ENCODE measurements at places on chromosomes 4 and X. TPM values are rescaled to one million over a fixed set of nuclear protein-coding genes. Genes with fewer than 3 reads are reported as not detected.

POU3F4 gene
- not detected for total RNA-seq

PASD1 gene
- not detected for total RNA-seq

NDST4 gene
- total RNA-seq: not detected

ZNF711 gene
- total RNA-seq: 1.9 TPM

C4orf46 gene
- 1.0 TPM for total RNA-seq

SLC9B2 gene
- 1.2 TPM for total RNA-seq

DNA sequence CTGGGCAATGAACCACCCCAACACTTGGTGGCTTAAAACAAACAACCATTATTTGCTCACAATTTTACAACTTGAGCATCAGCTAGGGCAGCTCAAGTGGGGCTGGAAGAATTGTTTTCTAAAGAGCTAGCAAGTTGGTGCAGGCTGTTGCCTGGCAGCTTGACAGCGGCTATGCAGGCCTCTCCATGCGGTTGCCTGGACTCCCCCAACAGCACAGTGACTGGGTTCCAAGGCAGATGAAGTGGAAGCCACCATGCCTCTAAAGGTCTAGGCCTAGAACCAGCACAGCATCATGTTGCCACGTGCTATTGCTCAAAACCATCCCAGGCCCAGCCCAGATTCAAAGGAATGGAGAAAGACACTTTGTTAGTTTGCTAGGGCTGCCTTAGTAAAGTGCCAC, 114.8 kb downstream of the BCOR start:
- no peaks in the 10 kb centered on the region for H3K4me1 ChIP-seq
- H3K27ac ChIP-seq: no peak overlapping the region
- no peak overlapping the region for H3K4me3 ChIP-seq
- no peak for DNase-seq
- no peaks in the 10 kb centered on the region for H3K27me3 ChIP-seq
- no peaks in the 10 kb centered on the region for H3K36me3 ChIP-seq

DNA sequence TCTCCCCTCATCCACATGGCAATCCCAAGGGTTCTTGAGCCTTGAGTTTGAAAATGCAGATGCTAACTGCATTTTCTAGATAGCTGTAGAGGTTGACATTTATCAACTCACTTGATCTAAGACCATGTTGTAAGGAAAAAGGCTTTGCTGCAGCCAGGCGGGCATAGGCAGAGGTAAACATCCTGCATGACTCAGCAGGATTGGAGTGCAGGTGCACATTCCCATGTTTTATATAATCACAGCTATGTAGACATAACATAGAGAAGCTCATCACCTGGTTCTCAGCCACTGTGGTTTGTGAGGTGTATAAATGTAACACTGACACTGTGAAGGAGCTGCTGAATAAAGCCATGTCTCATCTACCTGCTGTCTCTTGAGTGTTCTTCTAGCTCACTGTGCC, 62.3 kb upstream of the PDE5A start:
- H3K4me3 ChIP-seq: no peak overlapping the region
- H3K4me1 ChIP-seq: no peaks in the 10 kb centered on the region
- no peak overlapping the region for H3K27ac ChIP-seq
- no peaks in the 10 kb centered on the region for H3K36me3 ChIP-seq

DNA sequence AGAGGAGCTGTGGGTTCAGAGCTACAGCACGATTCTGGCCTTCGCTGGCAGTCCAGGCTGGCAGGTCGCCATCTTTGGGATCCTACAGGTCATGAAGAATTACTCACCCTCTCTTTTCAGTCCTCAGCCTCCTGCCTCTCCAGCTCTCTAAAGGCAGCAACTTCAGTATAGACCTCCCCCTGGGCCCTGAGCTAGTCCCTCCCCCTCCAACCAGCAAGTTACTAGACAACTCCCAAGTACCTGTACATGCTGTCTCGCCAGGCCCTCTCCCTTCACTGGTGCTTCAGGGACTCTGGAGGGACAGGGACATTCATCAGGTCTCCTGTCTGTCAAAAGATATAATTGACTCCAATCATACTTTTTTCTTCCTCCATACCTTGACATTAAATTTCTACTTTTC, at the start of gene GPR119:
TSS of gene GPR119 (minus strand) at position 155 of the 400 bp plus-strand sequence. CDS start 227 bp downstream, outside the sequence.
- DNase-seq: no peak
- H3K27me3 ChIP-seq: peaks cover 13% of the 10 kb centered on the region
- H3K4me3 ChIP-seq: no peak within 1 kb of the TSS
- no peak within 1 kb of the TSS for H3K27ac ChIP-seq

GRCh38 chr4:131721883-131722282, 1427.2 kb upstream of the PCDH10 start:
- no peaks in the 10 kb centered on the region for H3K36me3 ChIP-seq
- DNase-seq: no peak
- H3K4me1 ChIP-seq: no peaks in the 10 kb centered on the region
- no peak overlapping the region for H3K4me3 ChIP-seq

- no peak overlapping the region for H3K27ac ChIP-seq
- no peak overlapping the region for H3K4me3 ChIP-seq
- no peaks in the 10 kb centered on the region for H3K27me3 ChIP-seq
Observed at GRCh38 chr4:36133086-36133485, 111.2 kb downstream of the ARAP2 start.

DNA sequence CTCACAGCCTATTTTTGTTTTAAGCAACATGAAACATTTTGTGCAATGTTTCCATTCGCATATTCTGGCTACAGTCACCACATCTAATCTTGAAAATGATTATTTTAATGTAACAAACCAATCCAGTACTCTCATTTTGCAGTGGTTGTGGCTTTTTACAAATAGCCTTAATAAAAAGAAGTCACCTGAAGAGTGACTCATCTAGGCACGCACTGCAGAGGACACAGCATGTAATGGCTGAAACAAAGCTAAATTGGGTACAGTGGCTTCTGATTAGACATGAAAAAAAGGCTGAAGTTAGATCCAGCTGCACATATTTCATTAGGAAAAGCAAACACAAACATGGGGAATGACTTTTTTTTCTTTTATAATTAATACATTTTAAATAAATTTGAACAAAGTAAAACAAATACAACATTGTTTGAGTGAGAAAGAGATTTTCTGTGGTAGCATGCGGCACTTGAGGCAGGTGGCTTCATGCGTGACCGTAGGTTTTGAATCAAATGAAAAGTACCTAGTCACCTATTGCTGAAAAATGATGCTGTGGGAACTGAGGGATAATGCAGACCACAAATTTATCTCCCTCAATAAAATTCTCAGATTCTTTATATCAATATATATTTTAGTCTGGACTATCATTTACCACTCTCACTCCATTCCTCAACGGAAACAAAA, 240.8 kb upstream of the DDX53 start:
- H3K4me1 ChIP-seq: no peaks in the 10 kb centered on the region
- no peaks in the 10 kb centered on the region for H3K36me3 ChIP-seq
- DNase-seq: no peak

- H3K4me1 ChIP-seq: no peaks in the 10 kb centered on the region
- no peak for DNase-seq
- H3K36me3 ChIP-seq: no peaks in the 10 kb centered on the region
- no peak overlapping the region for H3K27ac ChIP-seq
Observed at GRCh38 chrX:106246511-106246910, 78.4 kb downstream of the PWWP3B start.

DNA sequence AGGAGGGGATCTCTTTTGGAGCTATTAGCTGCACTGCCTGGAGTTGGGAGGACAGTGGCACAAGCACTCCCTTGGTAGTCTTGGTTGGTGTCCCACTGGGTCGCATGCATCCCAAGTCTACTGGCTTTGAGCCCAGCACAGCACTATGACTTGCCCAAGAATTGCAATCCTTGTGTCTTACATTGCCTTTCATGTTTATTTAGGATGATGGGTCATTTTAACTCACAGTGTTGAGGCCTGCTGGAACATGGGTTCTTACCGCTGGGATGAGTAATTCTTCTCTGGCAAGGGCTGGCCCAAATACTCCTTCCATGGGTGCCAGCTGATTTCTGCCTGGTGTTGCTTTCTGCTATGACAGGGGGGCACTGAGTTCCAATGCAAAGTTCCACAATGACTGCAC, 185.5 kb downstream of the TEX13C start:
- H3K27ac ChIP-seq: no peak overlapping the region
- no peaks in the 10 kb centered on the region for H3K27me3 ChIP-seq
- no peak overlapping the region for H3K4me3 ChIP-seq
- no peaks in the 10 kb centered on the region for H3K36me3 ChIP-seq

DNA sequence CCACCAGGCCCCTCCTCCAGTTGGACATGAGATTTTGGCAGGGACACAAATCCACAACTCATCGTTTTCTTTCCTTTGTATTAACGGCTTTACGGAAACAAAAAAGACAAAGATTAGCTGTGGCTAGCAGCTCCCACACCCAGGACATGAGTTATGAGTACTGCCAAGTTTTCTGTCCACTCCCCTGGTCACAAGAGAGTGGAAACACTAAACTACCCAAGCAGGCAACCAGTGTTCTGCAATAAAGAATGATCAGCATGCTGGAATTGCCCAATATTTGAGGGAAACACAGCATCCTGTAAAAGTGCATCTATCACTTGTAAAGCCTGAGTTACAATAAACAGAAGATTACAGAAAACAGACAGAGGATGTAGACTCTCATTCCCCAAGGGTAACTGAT, 358.4 kb downstream of the NLGN4X start:
- H3K27ac ChIP-seq: no peak overlapping the region
- H3K4me3 ChIP-seq: no peak overlapping the region
- H3K4me1 ChIP-seq: no peaks in the 10 kb centered on the region
- H3K36me3 ChIP-seq: no peaks in the 10 kb centered on the region

GRCh38 chrX:34849371-34849770, 93.2 kb upstream of the FAM47B start:
- H3K27ac ChIP-seq: no peak overlapping the region
- no peak for DNase-seq
- no peak overlapping the region for H3K4me3 ChIP-seq
- no peaks in the 10 kb centered on the region for H3K36me3 ChIP-seq
- no peaks in the 10 kb centered on the region for H3K27me3 ChIP-seq

GRCh38 chr4:17494258-17495190, 17.4 kb downstream of the QDPR start:
- DNase-seq: no peak
- no peaks in the 10 kb centered on the region for H3K27me3 ChIP-seq
- H3K27ac ChIP-seq: no peak overlapping the region

- no peak for DNase-seq
- H3K27ac ChIP-seq: no peak overlapping the region
- no peaks in the 10 kb centered on the region for H3K4me1 ChIP-seq
- H3K36me3 ChIP-seq: no peaks in the 10 kb centered on the region
- no peaks in the 10 kb centered on the region for H3K27me3 ChIP-seq
Observed at GRCh38 chr4:100545427-100545826, 27.6 kb upstream of the EMCN start.

DNA sequence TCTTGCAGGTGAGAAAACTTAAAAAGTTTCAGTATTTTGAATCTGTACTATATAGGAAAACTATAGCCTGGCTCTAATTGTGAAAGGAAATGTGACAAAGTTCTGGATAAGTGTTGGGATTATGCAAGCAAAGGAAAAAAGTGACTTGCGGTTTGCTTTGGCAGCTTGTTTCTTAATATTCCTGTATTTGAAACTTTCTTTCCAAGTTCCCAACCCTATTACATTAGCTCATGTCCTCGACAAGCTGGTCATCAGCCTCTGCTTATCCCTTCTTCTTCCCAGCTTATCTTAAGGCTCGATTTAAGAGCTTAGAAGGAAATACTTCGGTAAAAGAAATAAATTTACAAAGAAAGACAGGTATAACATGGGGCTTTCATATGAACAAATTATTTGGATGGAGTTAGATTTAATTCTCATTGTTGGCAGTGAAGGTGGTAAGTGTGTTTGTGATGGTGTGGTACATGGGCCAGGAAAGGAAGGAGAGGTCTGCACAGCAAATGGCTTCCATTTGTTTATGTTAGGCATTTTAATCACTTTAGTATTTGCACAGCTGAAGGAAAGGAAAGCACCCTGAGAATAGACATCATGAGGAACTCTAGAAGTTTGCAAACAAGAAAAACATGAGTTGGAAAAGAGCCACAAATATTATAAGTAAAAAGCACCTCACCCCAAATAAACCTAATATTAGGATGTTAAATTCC, 5.1 kb upstream of the MYOZ2 start:
- H3K27ac ChIP-seq: peak overlapping the region; percentile 59
- H3K4me3 ChIP-seq: no peak overlapping the region
- peaks cover 16% of the 10 kb centered on the region for H3K4me1 ChIP-seq
- H3K27me3 ChIP-seq: no peaks in the 10 kb centered on the region

DNA sequence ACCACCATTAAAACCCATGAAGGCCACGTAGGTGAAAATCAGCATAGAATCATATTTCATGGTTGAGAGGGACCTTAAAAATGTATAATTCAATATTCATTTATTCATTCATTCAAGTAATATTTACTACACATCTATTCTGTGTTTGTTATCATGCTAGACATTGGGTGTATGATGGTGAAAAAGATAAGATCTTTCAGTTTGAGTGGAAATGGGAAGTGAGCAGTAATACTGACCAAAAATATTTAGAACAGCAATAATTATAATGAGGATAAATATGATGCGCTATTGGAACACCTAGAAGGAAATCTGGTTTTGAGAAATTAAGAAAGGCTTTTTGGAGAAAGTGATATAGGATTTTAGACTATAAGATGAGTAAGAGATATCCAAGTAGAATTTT, 28.0 kb downstream of the DKK2 start:
- no peak overlapping the region for H3K27ac ChIP-seq
- H3K4me3 ChIP-seq: no peak overlapping the region
- no peaks in the 10 kb centered on the region for H3K4me1 ChIP-seq
- no peak for DNase-seq
- H3K36me3 ChIP-seq: no peaks in the 10 kb centered on the region
- H3K27me3 ChIP-seq: no peaks in the 10 kb centered on the region
